PC-3 (cell line): ENCODE measurements at places on chromosomes 3 and 15. TPM values are rescaled to one million over a fixed set of nuclear protein-coding genes. Genes with fewer than 3 reads are reported as not detected.

The TTC21A gene
- total RNA-seq = 1.2 TPM in 2 replicates

- DNase-seq = no peak
Measured at GRCh38 chr3:143526011-143526545, 322.2 kb downstream of the SLC9A9 start.

DNA sequence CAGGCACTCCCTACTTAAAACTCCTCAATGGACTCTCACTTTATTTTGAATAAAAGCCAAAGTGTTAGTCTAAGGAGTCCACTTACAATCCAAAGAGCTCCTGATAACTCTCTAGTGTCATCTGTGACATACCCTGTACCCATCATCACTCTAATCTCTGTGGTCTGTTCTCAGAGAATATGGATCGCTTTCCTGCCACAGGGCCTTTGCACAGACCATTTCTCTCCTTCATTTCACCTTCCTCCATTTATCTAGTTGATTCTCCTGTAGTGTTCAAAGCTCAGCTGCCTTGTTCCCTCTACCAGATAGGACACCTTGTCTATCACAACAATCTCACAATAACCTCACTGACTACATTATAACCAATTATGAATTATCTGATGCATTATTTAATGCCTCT lies 185.4 kb upstream of the KBTBD8 start:
- no peak for DNase-seq

The HGD gene
- 0.11 and 1.4 TPM in 2 replicates for total RNA-seq

DNA sequence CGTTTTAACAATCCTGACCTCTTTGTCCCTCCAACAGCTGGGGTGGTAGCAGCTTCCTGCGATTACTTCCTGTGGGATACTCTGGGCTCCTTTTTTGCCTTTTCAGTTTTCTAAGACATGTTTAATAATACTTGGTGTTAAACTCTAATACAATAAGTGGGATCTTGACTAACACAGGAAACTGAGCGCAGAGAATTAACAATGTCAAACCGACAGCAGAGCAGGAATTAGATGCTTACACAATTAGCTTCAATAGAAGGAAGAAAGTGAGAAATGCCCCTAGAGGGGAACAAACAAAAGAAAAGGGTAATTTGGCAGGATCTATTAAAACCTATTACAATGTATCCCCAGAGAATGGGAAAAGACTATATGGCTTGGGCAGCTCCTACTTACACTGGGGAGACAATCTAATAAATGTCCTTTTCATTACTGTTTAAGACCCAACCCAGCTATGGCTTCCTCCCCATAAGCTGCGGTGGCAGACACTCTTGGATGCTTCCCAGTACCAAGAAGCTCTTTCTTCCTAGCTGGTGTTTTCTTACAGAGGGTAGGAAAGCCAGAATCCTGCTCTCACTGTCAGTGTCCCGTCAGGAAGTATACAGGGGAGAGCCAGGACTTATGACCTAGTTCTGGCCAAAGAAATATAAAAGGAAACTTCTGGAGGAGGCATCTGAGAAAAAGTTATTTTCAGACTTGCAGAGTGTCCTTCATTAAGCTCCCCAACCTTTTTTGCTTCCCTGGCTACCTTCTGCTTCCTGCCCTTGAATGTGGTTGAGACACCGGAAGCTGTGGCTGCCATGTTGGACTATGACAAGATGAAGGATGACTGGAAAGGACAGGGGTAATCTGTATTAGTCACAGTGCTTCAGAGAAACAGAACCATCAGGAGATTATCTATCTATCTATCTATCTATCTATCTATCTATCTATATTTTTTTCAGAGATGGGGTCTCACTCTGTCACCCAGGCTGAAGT lies 194.1 kb upstream of the KBTBD8 start:
- no peak for DNase-seq

- no peak for DNase-seq
Measured at GRCh38 chr3:117016378-117016777, 306.8 kb downstream of the TUSC7 start.

The CLDN18 gene
- not detected in 2 replicates for total RNA-seq

DNA sequence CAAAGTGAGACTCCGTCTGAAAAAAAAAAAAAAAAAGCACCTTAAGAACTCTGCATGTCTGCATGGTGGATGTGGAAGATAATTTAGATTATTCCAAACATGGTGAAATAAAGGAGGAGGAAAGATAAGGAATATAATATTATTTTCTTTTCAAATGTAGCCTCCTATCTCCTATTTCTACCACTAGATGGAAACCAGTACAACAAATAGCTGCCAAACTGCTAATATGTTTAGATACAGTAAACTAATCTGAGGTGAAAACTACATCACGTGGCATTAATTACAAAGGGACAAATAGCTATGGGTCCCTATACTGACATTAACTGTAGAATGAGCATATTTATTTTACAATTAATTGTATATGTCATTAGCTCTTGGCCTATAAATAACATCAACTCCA lies 197.8 kb downstream of the TBC1D5 start:
- peak; percentile 17 for DNase-seq

DNA sequence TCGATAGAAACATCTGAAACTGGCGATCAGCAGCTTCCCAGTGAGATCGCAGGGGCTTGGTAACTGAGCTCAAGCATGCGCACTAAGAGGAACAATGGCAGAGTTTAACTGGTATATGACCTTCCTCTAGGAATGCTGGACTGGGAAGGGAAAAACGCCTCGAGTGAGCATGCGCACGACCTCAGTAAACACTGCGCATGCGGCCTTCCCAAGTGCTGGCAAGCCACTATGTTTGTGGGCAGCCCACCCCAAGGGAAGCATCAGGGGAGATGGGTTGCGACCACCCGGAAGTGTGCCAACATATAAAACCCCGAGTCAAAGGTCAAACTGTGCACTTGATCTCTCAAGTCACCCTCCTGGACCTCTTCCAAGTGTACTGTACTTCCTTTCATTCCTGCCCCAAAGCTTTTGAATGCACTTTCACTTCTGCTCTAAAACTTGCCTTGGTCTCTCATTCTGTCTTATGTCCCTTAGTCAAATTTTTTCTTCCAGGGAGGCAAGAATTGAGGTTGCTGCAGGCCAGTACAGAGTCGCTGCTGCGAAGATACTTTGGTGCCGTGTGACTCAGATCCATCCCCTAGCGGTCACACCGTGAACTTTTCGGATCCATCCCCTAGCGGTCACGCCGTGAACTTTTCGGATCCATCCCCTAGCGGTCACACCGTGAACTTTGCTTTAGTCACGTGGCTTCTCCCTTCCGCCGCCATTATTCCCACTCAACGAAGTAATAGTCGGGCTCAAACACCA lies 243.3 kb downstream of the FAM43A start:
- DNase-seq = peak; percentile 21

DNA sequence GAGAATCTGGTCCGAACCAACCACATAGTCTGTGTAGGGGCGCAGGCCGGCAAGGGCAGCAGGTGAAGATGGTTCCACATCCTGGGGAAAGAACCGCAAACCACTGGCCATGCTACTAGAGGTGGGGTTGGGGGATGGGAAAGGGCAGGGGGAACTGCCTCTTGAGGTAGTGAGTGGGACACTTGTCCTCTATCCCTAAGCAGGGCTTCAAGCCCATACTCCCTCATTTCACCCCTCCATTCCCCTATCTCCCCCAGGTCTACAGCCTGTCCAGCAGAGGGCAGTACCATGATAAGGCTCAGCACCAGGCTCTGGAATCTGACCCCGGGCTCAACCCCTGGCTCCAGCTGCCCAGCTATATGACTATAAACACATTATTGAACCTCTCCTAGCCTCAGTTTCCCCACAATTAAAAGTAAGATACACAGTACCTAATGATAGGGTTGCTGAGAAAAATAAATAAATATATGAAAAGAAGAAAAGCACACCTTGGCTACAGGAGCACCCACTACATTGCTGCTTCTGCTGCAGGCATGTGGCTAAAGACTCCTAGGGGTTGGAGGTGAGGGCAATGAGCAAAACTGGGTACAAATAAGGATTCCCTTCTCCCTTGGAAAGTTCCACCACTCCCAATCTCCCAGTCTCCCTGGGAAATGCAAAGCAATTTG lies 6.3 kb downstream of the GORASP1 start:
- DNase-seq = peak; percentile 58

- DNase-seq = no peak
Measured at GRCh38 chr3:16936233-16936632, 51.5 kb downstream of the PLCL2 start.

DNA sequence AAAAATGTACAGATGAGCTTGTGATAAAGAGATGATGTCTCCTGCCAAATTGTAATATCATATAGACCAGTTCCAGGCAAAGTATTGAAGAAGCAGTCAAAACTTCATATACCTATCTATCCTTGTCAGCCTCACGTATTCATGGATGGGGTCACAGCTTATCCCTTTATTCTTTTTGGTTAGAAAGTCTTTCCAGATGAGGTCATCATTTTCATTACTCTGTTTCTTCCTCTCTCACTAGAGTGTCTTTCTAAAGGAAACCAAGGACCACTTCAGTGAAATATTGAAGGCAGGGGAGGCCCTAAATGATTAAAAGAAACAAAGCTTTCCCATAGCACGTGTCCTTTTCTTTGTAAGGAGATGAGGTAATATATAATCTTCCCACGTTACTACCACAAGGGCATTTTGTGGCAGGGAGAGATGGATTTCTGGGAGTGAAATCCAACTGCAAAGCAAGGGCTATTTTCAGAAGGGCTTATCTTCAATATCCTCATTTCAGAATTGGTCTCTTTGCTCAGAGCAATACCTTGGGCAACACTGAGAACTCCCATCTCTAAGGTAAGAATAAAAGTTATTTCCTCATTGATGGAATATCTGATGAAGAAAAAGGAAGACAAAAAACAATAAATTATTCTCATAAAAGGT lies 260.2 kb downstream of the TIGIT start:
- DNase-seq = no peak

DNA sequence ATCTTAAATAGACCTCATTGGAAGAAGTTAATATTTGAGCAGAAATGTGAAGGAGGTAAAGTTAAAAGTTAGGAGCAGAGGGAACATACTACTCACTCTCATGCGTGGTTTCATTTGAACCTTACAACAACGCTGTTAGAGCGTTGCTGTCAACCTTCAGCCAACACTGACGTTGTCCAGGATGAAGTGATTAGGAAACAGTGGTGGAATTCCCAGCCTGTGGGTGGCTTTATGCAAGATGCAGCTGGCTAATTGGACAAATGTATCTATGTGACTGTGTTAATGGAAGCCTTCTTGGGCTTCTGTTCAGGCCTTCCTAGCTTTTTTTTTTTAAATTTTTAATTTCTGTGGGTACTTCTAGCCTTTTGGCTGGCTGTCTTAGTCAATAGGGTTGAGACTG lies 40.5 kb downstream of the PTPRG start:
- DNase-seq = no peak

The DGKG gene
- total RNA-seq = 2.5 and 2.7 TPM in 2 replicates

DNA sequence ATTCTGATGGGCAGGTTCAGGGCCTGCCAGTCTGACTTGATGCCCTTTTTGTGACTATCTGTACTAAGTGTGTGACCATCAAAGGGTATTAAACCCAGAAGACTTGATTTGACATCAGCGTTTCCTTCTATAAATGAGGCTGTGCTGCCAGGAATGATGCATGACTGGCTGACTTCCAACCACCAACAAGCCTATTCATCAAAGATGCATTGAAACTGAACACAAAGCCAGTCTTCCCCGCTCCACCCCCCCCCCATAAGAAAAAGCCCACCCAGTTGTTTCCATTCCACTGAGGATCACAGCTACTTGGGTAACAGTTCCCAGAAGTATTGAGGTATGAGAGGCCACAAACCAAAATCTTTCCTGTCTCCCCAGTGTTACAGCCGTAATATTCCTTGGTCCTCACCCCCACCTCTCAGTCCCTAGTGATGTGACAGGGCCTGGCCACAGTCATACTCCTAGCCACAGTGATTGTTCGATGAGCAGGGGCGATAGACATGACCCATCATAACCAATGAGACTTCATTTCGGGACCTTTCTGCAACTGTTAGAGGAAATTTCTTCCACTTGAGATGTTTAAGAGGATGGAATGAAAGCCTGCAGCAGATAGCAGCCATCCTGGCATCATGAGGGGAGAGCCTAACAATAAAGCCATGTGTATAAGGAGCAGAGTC lies 22.6 kb downstream of the SH3BP5 start:
- DNase-seq = peak; percentile 61

The GJD2 gene
- total RNA-seq = not detected in 2 replicates

The NUP210 gene
- 64.0 and 75.3 TPM in 2 replicates for total RNA-seq

DNA sequence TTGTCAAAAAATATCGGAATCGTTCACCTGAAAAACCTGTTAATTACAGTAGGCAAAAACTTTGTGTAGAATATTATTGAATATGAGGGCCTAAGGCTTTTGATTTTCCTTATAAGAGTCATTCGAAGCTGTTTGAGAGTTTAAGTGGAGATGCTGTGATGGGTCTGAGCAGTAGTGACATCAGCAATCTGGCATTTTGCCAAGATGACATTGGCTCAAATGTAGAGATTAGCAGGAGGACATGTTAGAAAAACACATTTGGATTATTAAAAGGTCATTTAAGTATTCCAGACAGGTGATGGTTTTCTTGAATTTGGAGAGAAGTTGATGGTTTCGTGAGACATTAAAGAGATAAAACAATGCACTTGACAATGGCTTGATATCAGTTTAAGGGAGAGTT lies 12.9 kb downstream of the OR5AC2 start:
- DNase-seq = no peak

GRCh38 chr3:58308728-58309127 lies 2.4 kb downstream of the HTD2 start:
- DNase-seq = no peak

The SERINC4 gene
- total RNA-seq = not detected in 2 replicates

- peak; percentile 93 for DNase-seq
Measured at GRCh38 chr15:89167267-89168176, 53.9 kb downstream of the RLBP1 start.

The THSD4 gene
- total RNA-seq = 29.0 and 39.3 TPM in 2 replicates

- peak; percentile 81 for DNase-seq
Measured at GRCh38 chr3:100898681-100899080, 94.5 kb downstream of the ABI3BP start.

- DNase-seq = peak; percentile 39
Measured at GRCh38 chr3:128226795-128227395, 73.6 kb downstream of the EEFSEC start.

GRCh38 chr3:169955406-169955805 lies 11.2 kb upstream of the SEC62 start:
- DNase-seq = no peak
